Glomerular endothelial cell (primary cell): ENCODE measurements at places on chromosomes 16 and 17. TPM values are rescaled to one million over a fixed set of nuclear protein-coding genes. Genes with fewer than 3 reads are reported as not detected.

The STX1B gene
- 0.41 and 2.6 TPM in 2 replicates for total RNA-seq

The NOD2 gene
- 0.23 and 0.29 TPM in 2 replicates for total RNA-seq

The NOG gene
- total RNA-seq, result 12.1 and 64.4 TPM in 2 replicates

The GPR142 gene
- 0.10 TPM in 1 of 2 replicates, not detected in the other for total RNA-seq

The CFAP97D1 gene
- total RNA-seq, result not detected in 2 replicates

The CES1 gene
- total RNA-seq, result not detected in 2 replicates

The FAM117A gene
- 4.0 and 8.1 TPM in 2 replicates for total RNA-seq

The GPR179 gene
- total RNA-seq, result not detected in 2 replicates

The CLEC18C gene
- total RNA-seq, result not detected in 2 replicates

The MT1M gene
- total RNA-seq, result not detected in 2 replicates

The TEX19 gene
- total RNA-seq, result not detected in 2 replicates

The RASL10B gene
- 1.5 and 3.8 TPM in 2 replicates for total RNA-seq

The CBX2 gene
- total RNA-seq, result 15.8 and 19.9 TPM in 2 replicates

The CCDC200 gene
- total RNA-seq, result 1.5 TPM in 1 of 2 replicates, not detected in the other

The RHOT1 gene
- 19.9 and 27.0 TPM in 2 replicates for total RNA-seq

The CD300E gene
- total RNA-seq, result not detected in 2 replicates

The SLX1B gene
- total RNA-seq, result 36.4 and 38.0 TPM in 2 replicates

The ARL6IP1 gene
- 158 and 160 TPM in 2 replicates for total RNA-seq

The MARVELD3 gene
- total RNA-seq, result 0.12 TPM in 1 of 2 replicates, not detected in the other

The KCTD5 gene
- 40.2 and 66.9 TPM in 2 replicates for total RNA-seq

The IGFBP4 gene
- 207 and 577 TPM in 2 replicates for total RNA-seq

The IRX6 gene
- total RNA-seq, result not detected in 2 replicates

The SMIM36 gene
- total RNA-seq, result not detected in 2 replicates

The PLXDC1 gene
- total RNA-seq, result 0.06 TPM in 1 of 2 replicates, not detected in the other

The RNF43 gene
- total RNA-seq, result 0.05 TPM in 1 of 2 replicates, not detected in the other

The DBF4B gene
- 4.9 and 6.6 TPM in 2 replicates for total RNA-seq
